Activated T-helper 17 cell treated with anti-CD3 and anti-CD28 coated beads, Interleukin-2, amount 50 U/mL, for 72 hours (primary cell): ENCODE measurements at places on chromosomes 7 and 10. TPM values are rescaled to one million over a fixed set of nuclear protein-coding genes. Genes with fewer than 3 reads are reported as not detected.

GRCh38 chr7:522071-522950, 2.7 kb upstream of the PDGFA start:
- no peaks in the 10 kb centered on the region for H3K4me1 ChIP-seq
- H3K27me3 ChIP-seq, result peaks cover 11% of the 10 kb centered on the region
- no peak overlapping the region for H3K27ac ChIP-seq
- H3K36me3 ChIP-seq, result peaks cover 7% of the 10 kb centered on the region

DNA sequence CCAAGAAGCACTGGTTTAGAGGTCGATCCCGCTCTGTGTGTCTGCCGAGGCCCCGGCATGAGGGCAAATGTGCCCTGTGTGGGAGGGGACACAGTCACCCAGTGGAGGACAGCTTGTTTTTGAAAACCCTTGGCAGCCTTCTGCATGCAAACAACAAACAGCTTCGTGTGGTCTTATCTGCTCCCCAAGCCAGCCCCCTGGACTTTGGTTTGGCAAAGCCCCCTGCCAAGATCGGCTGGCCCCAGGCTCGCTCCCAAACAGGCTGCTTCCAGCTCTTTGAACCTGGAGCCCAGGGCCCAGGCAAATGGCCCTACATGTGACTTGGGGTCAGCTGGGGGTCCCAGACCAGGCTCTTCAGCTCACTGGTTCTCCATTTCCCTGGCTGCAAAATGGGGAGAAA, 2.9 kb downstream of the ELN start:
- peaks cover 27% of the 10 kb centered on the region for H3K27me3 ChIP-seq
- peaks cover 5% of the 10 kb centered on the region for H3K4me1 ChIP-seq
- ATAC-seq, result no peak
- no peaks in the 10 kb centered on the region for H3K36me3 ChIP-seq
- H3K27ac ChIP-seq, result no peak overlapping the region

DNA sequence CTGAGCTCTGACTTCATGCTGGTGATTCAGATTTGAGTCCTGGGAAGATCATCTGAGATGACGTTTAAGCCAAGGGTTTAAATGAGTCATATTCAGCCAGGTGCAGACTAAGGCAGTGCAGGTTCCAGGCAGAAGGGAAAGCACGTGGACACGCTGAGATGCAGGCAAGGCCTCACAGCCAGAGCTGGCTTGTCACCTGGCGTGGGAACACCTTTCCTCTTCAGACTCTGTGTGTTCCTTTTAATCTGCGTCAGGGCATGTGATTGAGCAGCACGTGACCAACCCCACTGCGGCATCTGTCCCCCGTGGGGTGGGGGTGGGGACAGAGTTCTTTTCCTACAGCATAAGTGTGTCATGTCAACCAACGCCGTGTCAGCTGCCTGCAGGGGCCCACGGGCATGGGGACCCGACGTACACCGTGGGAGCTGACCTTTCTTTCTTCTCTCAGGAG, 10.7 kb upstream of the IDI2 start:
- peak overlapping the region; percentile 64 for H3K27ac ChIP-seq
- no peaks in the 10 kb centered on the region for H3K4me1 ChIP-seq
- ATAC-seq, result peak; percentile 99
- H3K27me3 ChIP-seq, result no peaks in the 10 kb centered on the region
- H3K4me3 ChIP-seq, result peak overlapping the region; percentile 53
- peaks cover 47% of the 10 kb centered on the region for H3K36me3 ChIP-seq

DNA sequence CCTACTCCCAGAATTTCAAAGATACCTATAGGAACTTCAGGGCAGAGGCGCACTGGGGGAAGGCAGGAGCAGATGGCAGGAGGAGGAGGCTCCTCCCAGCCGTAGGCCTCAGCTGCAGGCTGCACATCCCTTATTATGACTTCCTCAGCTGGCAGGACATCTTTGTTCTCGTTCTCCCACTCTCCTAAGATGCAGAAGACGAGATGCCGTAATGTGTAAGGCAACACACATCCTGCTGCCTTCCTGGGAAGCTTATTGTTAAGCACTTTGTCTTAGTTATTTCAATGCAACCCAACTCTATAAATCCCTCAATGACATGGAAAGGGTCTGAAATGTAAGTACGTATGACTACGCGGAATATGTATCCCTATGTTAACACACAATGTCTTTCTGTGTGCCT, 599.8 kb upstream of the MGMT start:
- no peaks in the 10 kb centered on the region for H3K36me3 ChIP-seq
- ATAC-seq, result no peak
- no peak overlapping the region for H3K4me3 ChIP-seq
- H3K27me3 ChIP-seq, result no peaks in the 10 kb centered on the region

DNA sequence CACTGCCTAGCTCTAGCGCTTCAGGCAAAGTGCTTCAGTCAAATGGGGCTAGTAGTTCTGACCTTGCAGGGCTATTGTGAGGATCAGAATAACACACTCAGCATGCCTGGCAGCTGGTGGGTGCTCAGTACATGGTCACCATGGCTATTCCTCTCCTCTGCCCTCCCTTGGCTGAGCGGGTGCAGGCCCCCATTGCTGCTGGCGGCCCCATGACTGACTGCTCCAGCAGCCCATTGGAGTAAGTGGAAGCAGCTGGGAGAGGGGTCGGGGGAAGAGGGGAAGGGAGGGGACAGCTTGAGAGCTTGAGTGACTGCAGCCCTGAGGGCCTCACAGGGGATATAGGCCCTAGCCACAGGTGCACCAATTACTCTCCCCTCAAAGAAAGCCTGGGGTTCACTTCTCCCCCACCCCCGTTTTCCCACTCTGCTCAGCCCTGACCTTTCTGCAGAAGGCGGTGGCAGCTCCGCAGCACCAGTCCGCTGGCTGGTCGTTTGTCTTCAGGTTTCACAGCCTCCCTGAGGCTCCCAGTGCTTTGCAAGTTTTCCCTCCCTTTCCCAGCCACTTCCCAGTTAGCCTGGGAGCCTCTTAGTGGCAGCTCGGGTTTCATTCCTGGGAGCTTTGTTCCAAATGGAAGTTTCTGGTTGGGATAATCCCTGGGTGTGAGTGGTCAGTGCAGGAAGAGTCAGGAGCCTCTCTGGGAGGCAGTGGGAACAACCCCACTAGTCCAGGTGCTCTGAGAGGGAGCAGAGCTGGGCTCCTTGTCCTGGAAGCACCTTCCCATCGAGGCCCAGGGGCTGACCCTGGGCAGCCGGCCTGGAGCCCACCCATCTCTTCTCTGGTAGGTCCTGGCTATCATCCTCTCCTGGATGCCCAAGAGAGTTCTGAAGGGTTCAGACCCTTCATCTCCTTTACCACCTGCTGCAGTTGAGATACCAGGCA, 16.3 kb downstream of the FGF8 start:
- H3K36me3 ChIP-seq, result no peaks in the 10 kb centered on the region
- H3K4me3 ChIP-seq, result no peak overlapping the region
- no peaks in the 10 kb centered on the region for H3K4me1 ChIP-seq
- no peak overlapping the region for H3K27ac ChIP-seq
- H3K27me3 ChIP-seq, result peaks cover 15% of the 10 kb centered on the region
- no peak for ATAC-seq

GRCh38 chr7:53002389-53002788, 33.0 kb upstream of the POM121L12 start:
- no peaks in the 10 kb centered on the region for H3K4me1 ChIP-seq
- no peaks in the 10 kb centered on the region for H3K36me3 ChIP-seq
- H3K4me3 ChIP-seq, result no peak overlapping the region
- no peak for ATAC-seq
- no peak overlapping the region for H3K27ac ChIP-seq

- H3K36me3 ChIP-seq, result no peaks in the 10 kb centered on the region
- no peaks in the 10 kb centered on the region for H3K4me1 ChIP-seq
- peaks cover 18% of the 10 kb centered on the region for H3K27me3 ChIP-seq
- no peak for ATAC-seq
Measured at GRCh38 chr10:123904834-123905409, 13.3 kb upstream of the CPXM2 start.

- no peak overlapping the region for H3K4me3 ChIP-seq
- no peak overlapping the region for H3K27ac ChIP-seq
- H3K36me3 ChIP-seq, result no peaks in the 10 kb centered on the region
- H3K4me1 ChIP-seq, result no peaks in the 10 kb centered on the region
Measured at GRCh38 chr7:35286986-35287385, 33.1 kb upstream of the TBX20 start.

DNA sequence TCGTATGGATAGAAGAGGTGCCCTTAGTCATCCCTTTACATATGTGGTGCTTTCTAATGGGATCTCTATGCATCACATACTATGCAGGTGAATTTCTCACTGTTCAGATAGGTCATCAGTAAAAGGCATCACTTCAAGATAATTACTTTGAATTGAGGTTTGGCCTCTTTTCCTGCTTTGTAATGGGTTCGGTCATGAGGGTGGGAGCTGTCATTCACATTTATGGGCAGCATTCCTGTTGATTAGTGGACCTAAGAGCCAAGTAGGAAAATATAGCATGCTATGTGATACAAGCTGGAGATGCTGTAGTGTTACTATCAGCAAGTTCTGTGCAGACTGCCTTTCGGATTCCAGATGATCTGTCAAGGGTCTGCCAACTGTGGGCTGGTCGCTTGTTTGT, 156.3 kb downstream of the LCOR start:
- no peaks in the 10 kb centered on the region for H3K27me3 ChIP-seq
- no peak overlapping the region for H3K27ac ChIP-seq
- no peaks in the 10 kb centered on the region for H3K36me3 ChIP-seq
- no peak for ATAC-seq
- no peak overlapping the region for H3K4me3 ChIP-seq

DNA sequence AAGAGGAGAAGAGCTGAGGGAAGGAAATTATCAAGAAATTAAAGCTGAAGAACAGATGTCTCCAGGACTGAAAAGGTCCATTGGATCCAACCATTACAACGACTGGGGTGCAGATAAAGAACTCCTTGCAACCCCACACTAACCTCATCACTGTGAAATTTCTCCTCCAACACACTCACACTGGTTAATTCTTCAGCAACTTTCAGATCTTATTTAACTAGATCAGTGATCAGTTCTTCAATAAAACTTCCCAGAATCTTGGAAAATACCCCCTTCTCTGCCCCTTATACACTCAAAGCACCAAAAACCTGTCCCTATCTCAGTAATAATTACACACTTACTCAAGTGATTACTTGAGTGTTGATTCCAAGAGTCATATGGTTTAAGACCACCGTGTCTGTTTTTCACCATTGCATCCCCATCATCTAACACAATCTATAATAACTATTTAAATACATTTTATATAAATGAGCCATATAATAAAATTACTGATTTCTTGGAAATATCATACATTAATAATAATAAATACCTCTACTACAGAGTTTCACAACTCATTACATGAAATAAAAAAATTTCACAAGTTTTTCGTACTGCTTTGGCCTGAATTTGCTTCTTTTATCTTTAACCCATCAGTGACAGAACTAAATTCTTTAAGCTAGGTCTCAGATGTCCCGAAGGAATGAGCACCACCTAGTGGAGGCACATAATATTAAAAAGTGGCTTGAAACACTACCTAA, 123.7 kb downstream of the MPP7 start:
- peak overlapping the region; percentile 98 for H3K27ac ChIP-seq
- peaks cover 19% of the 10 kb centered on the region for H3K4me1 ChIP-seq
- no peaks in the 10 kb centered on the region for H3K27me3 ChIP-seq
- H3K36me3 ChIP-seq, result no peaks in the 10 kb centered on the region
- peak overlapping the region; percentile 91 for H3K4me3 ChIP-seq

GRCh38 chr7:148337246-148337965, 253.2 kb upstream of the C7orf33 start:
- H3K27ac ChIP-seq, result no peak overlapping the region
- no peak for ATAC-seq
- no peak overlapping the region for H3K4me3 ChIP-seq
- H3K36me3 ChIP-seq, result no peaks in the 10 kb centered on the region

GRCh38 chr10:32321016-32321631, 25.8 kb downstream of the EPC1 start:
- H3K36me3 ChIP-seq, result peaks cover 55% of the 10 kb centered on the region
- no peak for ATAC-seq
- H3K27ac ChIP-seq, result peak overlapping the region; percentile 88
- peak overlapping the region; percentile 75 for H3K4me3 ChIP-seq
- H3K27me3 ChIP-seq, result no peaks in the 10 kb centered on the region
- peaks cover 48% of the 10 kb centered on the region for H3K4me1 ChIP-seq

GRCh38 chr7:100156331-100157068, 2.0 kb downstream of the TRAPPC14 start:
- no peak for ATAC-seq
- no peaks in the 10 kb centered on the region for H3K27me3 ChIP-seq

DNA sequence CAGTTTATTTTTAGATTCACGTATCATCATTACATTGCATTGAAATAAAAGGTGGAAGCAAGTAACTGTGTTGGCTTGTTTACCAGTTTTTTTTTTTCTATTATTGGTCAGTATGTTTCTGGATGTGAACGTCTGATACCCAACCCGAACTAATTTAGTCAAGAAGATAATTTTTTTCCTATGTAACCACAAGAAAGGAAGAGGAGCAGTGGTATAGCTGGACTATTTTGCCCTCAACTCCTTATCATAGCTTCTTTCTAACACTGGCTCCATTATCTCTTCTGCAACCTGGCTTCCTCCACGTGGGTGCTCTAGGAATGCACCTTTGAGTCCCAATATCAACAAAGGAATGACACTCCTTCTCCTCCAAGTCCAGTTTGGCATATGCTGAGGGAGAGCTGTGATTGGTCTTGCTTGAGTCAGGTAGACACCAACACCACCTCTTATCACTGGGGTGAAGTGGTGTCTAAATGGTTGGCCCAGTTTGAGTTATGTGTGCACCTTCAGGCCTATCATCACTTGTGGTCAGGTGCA, 29.4 kb downstream of the OR9A2 start:
- no peak overlapping the region for H3K4me3 ChIP-seq
- no peak for ATAC-seq
- H3K4me1 ChIP-seq, result no peaks in the 10 kb centered on the region
- H3K27ac ChIP-seq, result no peak overlapping the region

- peaks cover 23% of the 10 kb centered on the region for H3K27me3 ChIP-seq
- peak overlapping the region; percentile 60 for H3K4me3 ChIP-seq
- peaks cover 5% of the 10 kb centered on the region for H3K36me3 ChIP-seq
- no peak for ATAC-seq
- H3K4me1 ChIP-seq, result no peaks in the 10 kb centered on the region
Measured at GRCh38 chr10:16519250-16519907, 2.3 kb downstream of the C1QL3 start.

FZD8 gene
- not detected for total RNA-seq

AKR1C4 gene
- not detected for total RNA-seq

CALN1 gene
- total RNA-seq, result not detected

ARHGAP21 gene
- total RNA-seq, result 30.5 TPM

GPR15LG gene
- total RNA-seq, result not detected

ZFAND2A gene
- 27.1 TPM for total RNA-seq
